ENCODE measurements at places on chromosomes 1 and 21.

- no peak for DNase-seq
Measured at GRCh38 chr1:93433407-93433961, 14.4 kb upstream of the FNBP1L start.

DNA sequence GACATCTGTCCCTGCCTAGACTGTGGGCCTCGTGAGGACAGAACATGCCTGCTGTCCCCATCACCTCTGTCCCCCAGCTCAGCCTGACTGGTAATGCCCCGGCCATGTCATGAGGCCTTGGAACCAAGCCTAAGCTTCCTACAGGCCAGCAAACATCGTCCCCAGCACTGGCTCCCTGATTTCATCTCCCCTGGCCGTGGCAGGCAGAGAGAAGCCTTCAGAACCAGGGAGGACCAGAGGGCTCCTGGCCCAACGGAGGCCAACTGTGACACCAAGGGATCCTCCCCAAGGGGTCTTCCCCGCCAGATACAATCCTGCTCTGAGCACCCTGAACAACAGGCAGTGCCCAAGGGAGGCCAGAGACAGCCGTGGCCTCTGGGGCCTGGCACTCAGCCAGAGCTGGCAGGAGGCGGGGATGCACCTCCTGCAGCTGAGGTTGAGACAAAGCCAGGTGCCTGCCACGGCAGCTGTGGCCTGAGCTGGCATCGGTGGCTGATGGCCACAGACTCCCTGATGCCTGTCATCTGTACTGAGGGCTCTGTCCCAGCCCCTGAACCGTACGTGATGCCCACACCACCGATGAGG is 9.9 kb upstream of the NPHP4 start:
- DNase-seq, result peak; percentile 38

DNA sequence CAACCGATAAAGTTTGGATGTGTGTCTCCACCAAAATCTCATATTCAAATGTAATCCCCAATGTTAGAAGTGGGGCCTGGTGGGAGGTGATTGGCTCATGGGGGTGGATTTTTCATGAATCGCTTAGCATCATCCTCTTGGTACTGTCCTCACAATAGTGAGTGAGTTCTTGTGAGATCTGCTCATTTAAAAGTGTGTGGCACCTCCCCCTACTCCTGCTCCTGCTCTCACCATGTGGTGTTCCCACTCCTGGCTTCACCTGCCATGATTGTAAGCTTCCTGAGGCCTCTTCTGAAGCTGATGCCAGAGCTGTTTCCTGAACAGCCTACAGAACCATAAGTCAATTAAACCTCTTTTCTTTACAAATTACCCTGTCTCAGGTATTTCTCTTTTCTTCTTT is 28.2 kb upstream of the PRDX6 start:
- DNase-seq, result no peak

- no peak for DNase-seq
Measured at GRCh38 chr1:213623064-213623581, 364.6 kb upstream of the PROX1 start.

Data from ovary (tissue), 10 donors.